Activated T-helper 2 cell treated with anti-CD3 and anti-CD28 coated beads, Interferon-gamma antibody, Interleukin-2, Interleukin-4, amounts not matched to agents 10 μg/mL and 5 μg/mL and 100 μg/mL, durations not matched to agents 14 hours and 24 hours and 36 hours (primary cell): ENCODE measurements at places on chromosomes 12 and 14. TPM values are rescaled to one million over a fixed set of nuclear protein-coding genes. Genes with fewer than 3 reads are reported as not detected.

The SDR9C7 gene
- total RNA-seq: not detected in 2 replicates

The RILPL2 gene
- total RNA-seq: 15.7 and 16.3 TPM in 2 replicates

The TMBIM6 gene
- 405 and 431 TPM in 2 replicates for total RNA-seq

The AKAP3 gene
- total RNA-seq: 0.55 and 0.71 TPM in 2 replicates

The LHX5 gene
- total RNA-seq: not detected in 2 replicates

The BATF gene
- total RNA-seq: 152 and 154 TPM in 2 replicates

The RASSF8 gene
- 0.16 and 0.28 TPM in 2 replicates for total RNA-seq

The EID3 gene
- total RNA-seq: 9.4 and 10.1 TPM in 2 replicates

The PRIMA1 gene
- not detected in 2 replicates for total RNA-seq

The MORN3 gene
- 0.34 and 0.37 TPM in 2 replicates for total RNA-seq

The RPL10L gene
- total RNA-seq: not detected in 2 replicates

The TDRD9 gene
- 0.23 TPM in 1 of 2 replicates, not detected in the other for total RNA-seq

The AICDA gene
- not detected in 2 replicates for total RNA-seq

The ADAM21 gene
- total RNA-seq: not detected in 2 replicates

The NRXN3 gene
- 0.07 TPM in 1 of 2 replicates, not detected in the other for total RNA-seq
